Esophagus squamous epithelium (tissue), 5 donors: ENCODE measurements at places on chromosomes 1 and 21. TPM values are rescaled to one million over a fixed set of nuclear protein-coding genes. Genes with fewer than 3 reads are reported as not detected.

- no peaks in the 10 kb centered on the region for H3K4me1 ChIP-seq
- H3K36me3 ChIP-seq, result no peaks in the 10 kb centered on the region
- no peak overlapping the region for H3K27ac ChIP-seq
- H3K4me3 ChIP-seq, result no peak overlapping the region
- DNase-seq, result no peak
- no peaks in the 10 kb centered on the region for H3K27me3 ChIP-seq
Measured at GRCh38 chr1:162347281-162347680, 29.4 kb downstream of the SPATA46 start.

DNA sequence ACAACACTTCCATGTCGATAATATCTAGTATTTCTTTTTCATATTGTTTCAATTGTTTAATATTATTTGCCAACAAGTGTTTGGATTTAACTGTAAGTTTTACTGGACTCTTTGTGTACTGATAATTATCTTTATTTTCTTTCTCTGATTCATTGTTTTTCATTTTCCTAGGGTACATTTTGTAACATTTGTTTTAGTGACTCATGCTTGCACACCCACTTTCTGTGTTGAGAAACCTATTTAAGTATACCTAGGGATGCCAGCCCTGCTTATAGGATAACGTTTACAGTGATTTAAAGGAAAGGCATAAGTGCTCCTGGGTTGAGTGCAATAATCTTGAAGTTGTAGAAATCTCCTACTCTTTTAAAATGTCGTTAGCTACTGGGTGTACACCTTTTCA, 1386.0 kb upstream of the ADGRL4 start:
- DNase-seq, result no peak
- H3K27me3 ChIP-seq, result no peaks in the 10 kb centered on the region
- no peaks in the 10 kb centered on the region for H3K4me1 ChIP-seq
- H3K36me3 ChIP-seq, result no peaks in the 10 kb centered on the region
- no peak overlapping the region for H3K27ac ChIP-seq
- H3K4me3 ChIP-seq, result no peak overlapping the region

GRCh38 chr1:98101364-98101763, 180.5 kb upstream of the DPYD start:
- no peak for DNase-seq
- no peaks in the 10 kb centered on the region for H3K4me1 ChIP-seq
- no peak overlapping the region for H3K4me3 ChIP-seq
- H3K36me3 ChIP-seq, result no peaks in the 10 kb centered on the region
- no peak overlapping the region for H3K27ac ChIP-seq
- H3K27me3 ChIP-seq, result no peaks in the 10 kb centered on the region

The HRNR gene
- not detected for total RNA-seq

DNA sequence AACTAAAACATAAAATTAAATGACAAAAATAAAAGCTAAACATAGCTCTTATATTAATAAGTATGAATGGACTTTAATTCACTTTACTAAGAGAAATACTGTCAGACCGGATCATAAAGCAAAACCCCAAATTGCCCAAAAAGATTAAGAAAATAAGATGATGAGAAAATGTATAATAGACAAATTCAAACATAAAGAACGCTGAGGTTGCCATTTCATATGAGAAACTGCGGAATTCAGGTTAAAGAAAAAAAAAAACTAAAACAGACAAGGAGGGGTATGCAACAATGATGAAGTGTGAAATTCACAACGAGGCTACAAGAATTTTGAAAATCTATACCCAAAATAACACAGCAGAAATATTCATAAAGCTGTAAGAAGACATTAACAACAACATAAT, 133.6 kb upstream of the JUN start:
- no peak overlapping the region for H3K4me3 ChIP-seq
- no peak overlapping the region for H3K27ac ChIP-seq
- no peak for DNase-seq
- no peaks in the 10 kb centered on the region for H3K27me3 ChIP-seq

GRCh38 chr1:163174524-163175437, 27.9 kb downstream of the RGS5 start:
- H3K4me3 ChIP-seq, result no peak overlapping the region
- H3K27me3 ChIP-seq, result no peaks in the 10 kb centered on the region
- no peak for DNase-seq
- H3K36me3 ChIP-seq, result no peaks in the 10 kb centered on the region
- H3K4me1 ChIP-seq, result no peaks in the 10 kb centered on the region

The FCAMR gene
- total RNA-seq, result not detected

DNA sequence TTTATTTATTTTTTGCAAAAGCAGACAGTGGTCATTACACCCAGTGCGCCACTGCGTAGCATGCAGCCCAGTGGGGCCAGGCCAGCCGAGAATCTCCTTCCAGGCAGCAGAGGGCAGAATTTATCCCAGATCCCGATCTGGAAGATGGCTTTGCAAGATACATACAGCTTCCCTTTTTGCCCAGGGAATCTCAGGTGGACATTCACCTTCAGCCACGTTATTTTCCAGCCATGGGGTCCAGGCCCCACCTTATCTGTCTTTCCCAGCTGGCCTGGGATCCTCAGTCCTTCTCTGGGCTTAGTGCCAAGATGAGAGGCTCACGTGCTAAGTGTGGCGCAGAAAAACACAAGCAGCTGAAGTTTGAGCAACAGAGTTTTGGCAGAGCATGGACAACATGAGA, 123.6 kb downstream of the AJAP1 start:
- no peaks in the 10 kb centered on the region for H3K36me3 ChIP-seq
- no peak overlapping the region for H3K27ac ChIP-seq
- DNase-seq, result no peak
- no peaks in the 10 kb centered on the region for H3K27me3 ChIP-seq
- no peak overlapping the region for H3K4me3 ChIP-seq
- peaks cover 13% of the 10 kb centered on the region for H3K4me1 ChIP-seq

The TGFB2 gene
- total RNA-seq, result 0.40 TPM

- no peaks in the 10 kb centered on the region for H3K36me3 ChIP-seq
- DNase-seq, result no peak
- H3K27ac ChIP-seq, result no peak overlapping the region
- H3K4me3 ChIP-seq, result no peak overlapping the region
Measured at GRCh38 chr1:115031595-115031994, 2.0 kb downstream of the TSHB start.

DNA sequence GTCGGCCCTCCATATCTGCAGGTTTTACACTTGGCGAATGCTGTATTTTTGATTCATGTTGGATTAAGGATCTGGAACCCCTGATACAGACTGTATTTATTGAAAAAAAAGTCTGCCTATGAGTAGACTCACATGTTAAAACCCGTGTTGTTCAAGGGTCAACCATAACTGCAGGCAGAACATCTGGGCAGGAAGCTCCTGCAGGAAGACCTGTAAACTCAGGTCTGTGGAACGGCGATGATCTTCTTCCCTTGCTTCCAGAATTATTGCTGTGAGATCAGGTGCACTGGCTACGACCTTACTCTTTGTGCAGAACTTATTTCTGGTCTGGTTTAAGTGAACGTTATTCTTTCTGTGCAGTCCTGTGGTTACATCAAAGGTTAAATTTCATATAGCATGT, 96.6 kb downstream of the DISC1 start:
- no peak for DNase-seq
- no peak overlapping the region for H3K27ac ChIP-seq
- no peaks in the 10 kb centered on the region for H3K36me3 ChIP-seq
- H3K27me3 ChIP-seq, result no peaks in the 10 kb centered on the region

The LZIC gene
- 21.7 TPM for total RNA-seq

DNA sequence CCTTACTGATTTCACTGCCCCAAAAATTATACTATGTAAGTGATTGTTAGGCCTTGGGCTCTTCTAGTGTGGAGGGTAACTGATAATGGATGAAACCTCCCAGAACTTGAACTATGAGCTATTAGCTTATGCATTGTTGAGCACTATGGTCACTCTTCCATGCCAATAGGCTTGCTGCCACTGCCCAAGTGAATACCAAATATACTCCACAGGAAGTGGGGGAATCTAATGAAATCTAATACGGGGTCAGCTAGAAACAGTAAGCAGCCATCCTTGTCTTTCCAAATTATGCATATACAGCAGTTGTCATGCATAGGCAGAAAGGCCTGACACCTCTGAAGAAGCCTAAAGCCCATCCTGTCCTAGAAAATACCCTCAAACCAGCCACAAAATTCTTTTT, 198.7 kb upstream of the PTBP2 start:
- no peak overlapping the region for H3K4me3 ChIP-seq
- H3K4me1 ChIP-seq, result peaks cover 4% of the 10 kb centered on the region
- H3K27ac ChIP-seq, result no peak overlapping the region
- H3K36me3 ChIP-seq, result no peaks in the 10 kb centered on the region
- H3K27me3 ChIP-seq, result no peaks in the 10 kb centered on the region

- H3K27ac ChIP-seq, result no peak overlapping the region
- H3K27me3 ChIP-seq, result no peaks in the 10 kb centered on the region
- no peaks in the 10 kb centered on the region for H3K36me3 ChIP-seq
- no peaks in the 10 kb centered on the region for H3K4me1 ChIP-seq
- H3K4me3 ChIP-seq, result no peak overlapping the region
Measured at GRCh38 chr1:115365738-115366137, 27.7 kb upstream of the NGF start.

The NBPF6 gene
- total RNA-seq, result not detected
